ENCODE measurements at places on chromosomes 4 and X. TPM values are rescaled to one million over a fixed set of nuclear protein-coding genes. Genes with fewer than 3 reads are reported as not detected.

The LRRC66 gene
- total RNA-seq, result 0.10 TPM

The MAGEC2 gene
- not detected for total RNA-seq

The MID1 gene
- 17.0 TPM for total RNA-seq

The RHOXF1 gene
- total RNA-seq, result not detected

The CCNB3 gene
- 0.27 TPM for total RNA-seq

The MMAA gene
- 2.8 TPM for total RNA-seq

- no peak for ATAC-seq
Measured at GRCh38 chr4:126221717-126222340, 907.1 kb downstream of the FAT4 start.

- ATAC-seq, result no peak
Measured at GRCh38 chr4:101512416-101512815, 165.1 kb upstream of the PPP3CA start.

DNA sequence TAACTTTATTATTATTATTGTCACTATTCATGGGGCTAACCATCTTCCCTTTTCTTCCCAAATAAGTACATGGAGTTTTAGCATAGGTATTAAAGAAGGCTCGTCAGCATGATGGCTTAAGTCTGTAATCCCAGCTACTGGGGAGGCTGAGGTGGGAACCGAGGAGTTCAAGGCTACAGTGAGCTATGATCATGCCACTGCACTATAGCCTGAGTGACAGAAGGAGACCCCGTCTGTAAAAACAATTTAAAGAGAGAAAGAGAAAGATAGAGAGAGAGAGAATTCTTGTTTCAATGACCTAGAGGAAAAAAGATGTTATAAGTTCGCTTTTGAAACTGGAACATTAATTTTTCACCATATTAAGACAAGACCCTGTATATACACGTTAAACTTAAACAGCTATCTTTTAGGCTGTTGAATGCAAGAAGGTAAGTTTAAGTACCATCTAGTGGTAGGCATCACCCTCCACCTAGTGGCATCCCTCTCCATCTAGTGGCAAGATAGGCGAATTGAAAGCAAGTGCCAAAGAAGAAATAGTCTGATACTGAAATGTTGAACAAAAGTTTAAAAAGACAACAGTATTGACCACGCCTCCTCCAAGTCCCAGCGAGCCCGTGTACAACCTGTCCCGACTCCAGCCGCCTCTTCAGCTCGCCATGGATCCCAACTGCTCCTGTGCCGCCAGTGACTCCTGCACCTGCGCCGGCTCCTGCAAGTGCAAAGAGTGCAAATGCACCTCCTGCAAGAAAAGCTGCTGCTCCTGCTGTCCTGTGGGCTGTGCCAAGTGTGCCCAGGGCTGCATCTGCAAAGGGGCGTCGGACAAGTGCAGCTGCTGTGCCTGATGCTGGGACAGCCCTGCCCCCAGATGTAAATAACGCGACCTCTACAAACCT is 26.0 kb upstream of the YTHDC1 start:
- ATAC-seq, result peak; percentile 38

- peak; percentile 32 for ATAC-seq
Measured at GRCh38 chr4:39354254-39354552, 12.0 kb downstream of the RFC1 start.

GRCh38 chrX:72716766-72717165 is 2.7 kb upstream of the PHKA1 start:
- ATAC-seq, result no peak

DNA sequence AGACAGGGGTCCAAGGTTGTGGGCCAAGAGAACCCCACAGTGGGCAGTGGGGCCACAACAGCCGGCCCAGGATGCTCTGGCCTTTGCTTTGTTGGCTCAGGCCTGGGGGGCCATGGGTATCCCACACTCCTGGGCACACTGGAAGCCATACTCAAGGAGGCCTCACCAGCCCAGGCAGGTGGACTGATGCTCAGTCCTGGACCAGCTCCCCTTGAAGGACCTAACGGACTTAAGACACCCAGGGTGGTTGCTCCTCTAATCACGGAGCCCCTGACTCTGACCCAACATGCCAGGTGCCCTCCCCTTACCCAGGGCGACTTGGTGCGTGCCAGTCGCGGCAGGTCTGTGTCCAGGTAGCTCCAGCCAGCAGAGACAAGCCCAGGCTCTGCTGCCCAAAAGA is 50.8 kb downstream of the ZFYVE28 start:
- ATAC-seq, result no peak

GRCh38 chrX:56029188-56029587 is 203.0 kb upstream of the KLF8 start:
- ATAC-seq, result no peak

GRCh38 chr4:26856906-26857277 is 3.7 kb upstream of the STIM2 start:
- ATAC-seq, result no peak
